ENCODE measurements at places on chromosomes 13 and 19.

GRCh38 chr19:30887042-30887441 lies 462.2 kb downstream of the TSHZ3 start:
- no peak for DNase-seq

GRCh38 chr13:52428295-52428694 lies 22.1 kb downstream of the VPS36 start:
- no peak for DNase-seq

- no peak for DNase-seq
Measured at GRCh38 chr13:40161931-40162330, 504.5 kb downstream of the FOXO1 start.

DNA sequence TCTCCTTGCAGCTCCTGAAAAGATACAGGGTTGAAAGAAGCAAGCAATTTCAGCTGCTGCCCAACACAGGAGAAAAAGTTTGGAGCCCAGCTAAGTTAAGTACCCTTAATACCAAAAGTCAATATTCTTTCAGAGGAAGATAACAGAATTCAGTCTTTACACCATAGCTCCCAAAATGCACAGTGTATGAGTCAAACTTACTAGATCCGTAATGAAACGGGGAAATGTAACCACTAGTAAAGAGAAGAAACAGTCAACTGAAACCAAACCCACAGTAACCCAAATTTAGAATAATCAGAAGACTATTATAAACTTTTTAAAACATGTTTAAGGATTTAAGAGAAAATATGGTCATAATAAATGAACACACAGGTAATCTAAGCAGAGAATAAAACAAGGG lies 45.2 kb downstream of the SUCLA2 start:
- DNase-seq = no peak

DNA sequence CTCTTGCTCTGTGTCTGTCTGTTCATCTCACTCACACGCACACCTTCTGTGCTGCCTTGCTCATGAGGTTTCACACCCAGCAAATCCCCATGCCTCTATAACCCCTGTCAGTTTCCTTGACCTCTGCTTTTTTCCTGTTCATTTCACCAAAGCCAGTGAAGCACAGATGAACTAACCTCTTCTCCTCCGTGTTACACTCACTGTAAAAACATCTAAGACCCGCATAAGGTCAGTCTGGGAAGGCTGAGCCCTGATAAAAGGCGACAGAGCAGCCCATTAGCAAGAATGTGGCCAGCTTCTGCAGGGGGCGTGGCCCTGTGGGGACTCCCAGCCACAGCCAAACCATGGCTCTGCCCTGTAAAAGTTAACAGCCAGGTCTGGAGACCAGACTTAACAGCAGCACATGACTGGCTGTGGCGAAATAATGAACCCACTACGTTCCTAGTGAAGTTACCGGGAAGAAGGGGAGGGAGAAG lies 42.8 kb upstream of the NPAS1 start:
- no peak for DNase-seq

DNA sequence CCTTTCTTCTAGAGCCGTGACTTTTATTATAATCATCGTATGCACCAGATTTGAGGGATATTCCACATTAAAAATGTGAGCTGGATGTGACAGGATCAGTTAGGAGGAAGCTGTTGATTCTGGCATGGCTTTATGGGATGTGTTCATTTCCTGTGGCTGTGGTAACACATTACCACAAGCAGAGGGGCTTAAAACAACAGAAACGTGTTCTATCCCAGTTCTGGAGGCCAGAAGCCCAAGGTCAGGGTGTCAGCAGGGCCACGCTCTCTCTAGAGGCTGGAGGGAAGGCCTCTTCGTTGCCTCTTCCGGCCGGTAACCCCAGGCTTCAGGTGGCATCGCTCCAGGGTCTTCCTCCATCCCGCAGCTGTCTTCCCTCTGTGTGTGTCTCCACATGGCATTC lies 14.5 kb downstream of the MED25 start:
- no peak for DNase-seq

Measured in stimulated activated CD4-positive, alpha-beta T cell treated with anti-CD3 and anti-CD28 coated beads, Interleukin-1b, Interleukin-23, amount 100 ng/mL, for 4 hours (primary cell).